ENCODE measurements at places on chromosomes 1 and 21. TPM values are rescaled to one million over a fixed set of nuclear protein-coding genes. Genes with fewer than 3 reads are reported as not detected.

DNA sequence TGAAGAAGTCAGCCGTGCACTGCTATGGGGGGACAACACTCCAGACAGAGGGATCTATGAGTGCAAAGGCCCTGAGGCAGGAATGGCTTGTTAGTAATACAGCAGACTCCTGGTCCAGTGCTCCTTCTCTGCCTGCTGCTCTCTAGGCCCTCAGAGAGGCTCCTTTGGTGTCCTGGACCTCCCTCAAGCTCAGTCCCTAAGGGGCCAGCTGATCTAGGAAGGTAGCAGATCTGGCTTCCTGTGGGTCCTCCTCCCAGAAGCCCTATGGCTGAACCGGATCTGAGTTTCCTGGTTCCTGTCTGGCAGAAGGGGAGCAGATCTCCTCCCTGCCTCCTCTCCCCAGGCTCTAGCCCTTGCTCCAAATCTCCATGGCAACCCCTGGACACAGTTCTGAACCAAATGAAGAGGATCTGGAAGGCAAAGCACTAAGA is at the start of gene LDLRAD2:
TSS of gene LDLRAD2 (plus strand) at position 391 of the 431 bp plus-strand sequence. CDS start 187 bp downstream, outside the sequence.
- no peaks in the 10 kb centered on the region for H3K27me3 ChIP-seq
- no peak for DNase-seq
- no peaks in the 10 kb centered on the region for H3K4me1 ChIP-seq
- H3K27ac ChIP-seq, result no peak within 1 kb of the TSS
- H3K4me3 ChIP-seq, result no peak within 1 kb of the TSS
- no peaks in the 10 kb centered on the region for H3K36me3 ChIP-seq

SLC9C2 gene
- total RNA-seq, result not detected

GRCh38 chr1:200116324-200116723 is 88.8 kb downstream of the NR5A2 start:
- no peaks in the 10 kb centered on the region for H3K36me3 ChIP-seq
- DNase-seq, result no peak
- H3K4me1 ChIP-seq, result peaks cover 3% of the 10 kb centered on the region
- no peak overlapping the region for H3K27ac ChIP-seq
- H3K27me3 ChIP-seq, result no peaks in the 10 kb centered on the region

DNA sequence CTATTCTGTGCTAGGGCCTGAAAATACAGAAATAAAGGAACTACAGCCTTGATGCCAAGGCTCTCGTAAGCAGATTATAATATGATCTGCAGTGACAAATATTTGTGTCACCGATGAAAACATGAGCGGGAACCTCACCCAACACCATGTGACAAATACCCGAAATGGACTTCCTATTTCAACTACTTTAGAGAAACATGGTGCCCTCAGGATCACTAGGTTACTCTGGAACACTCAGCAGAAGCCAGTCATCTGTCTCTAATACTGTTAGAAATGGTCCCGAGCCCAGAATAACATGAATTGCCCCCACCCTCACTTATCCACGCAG is 463 bp upstream of the VAMP3 start:
- H3K4me3 ChIP-seq, result peak overlapping the region; percentile 81
- H3K36me3 ChIP-seq, result peaks cover 23% of the 10 kb centered on the region
- peaks cover 3% of the 10 kb centered on the region for H3K4me1 ChIP-seq
- H3K27me3 ChIP-seq, result no peaks in the 10 kb centered on the region
- no peak for DNase-seq

KRTAP12-2 gene
- total RNA-seq, result not detected

Measured in H9 (cell line).